Stimulated activated CD8-positive, alpha-beta memory T cell treated with anti-CD3 and anti-CD28 coated beads, Interleukin-4, amount 100 ng/mL, for 4 hours (primary cell): ENCODE measurements at places on chromosomes 1 and 21.

GRCh38 chr1:206455666-206456344 lies 14.5 kb upstream of the IKBKE start:
- DNase-seq, result no peak

- DNase-seq, result no peak
These were observed 59.4 kb upstream of the B3GALT5 start for GRCh38 chr21:39553331-39553730.

DNA sequence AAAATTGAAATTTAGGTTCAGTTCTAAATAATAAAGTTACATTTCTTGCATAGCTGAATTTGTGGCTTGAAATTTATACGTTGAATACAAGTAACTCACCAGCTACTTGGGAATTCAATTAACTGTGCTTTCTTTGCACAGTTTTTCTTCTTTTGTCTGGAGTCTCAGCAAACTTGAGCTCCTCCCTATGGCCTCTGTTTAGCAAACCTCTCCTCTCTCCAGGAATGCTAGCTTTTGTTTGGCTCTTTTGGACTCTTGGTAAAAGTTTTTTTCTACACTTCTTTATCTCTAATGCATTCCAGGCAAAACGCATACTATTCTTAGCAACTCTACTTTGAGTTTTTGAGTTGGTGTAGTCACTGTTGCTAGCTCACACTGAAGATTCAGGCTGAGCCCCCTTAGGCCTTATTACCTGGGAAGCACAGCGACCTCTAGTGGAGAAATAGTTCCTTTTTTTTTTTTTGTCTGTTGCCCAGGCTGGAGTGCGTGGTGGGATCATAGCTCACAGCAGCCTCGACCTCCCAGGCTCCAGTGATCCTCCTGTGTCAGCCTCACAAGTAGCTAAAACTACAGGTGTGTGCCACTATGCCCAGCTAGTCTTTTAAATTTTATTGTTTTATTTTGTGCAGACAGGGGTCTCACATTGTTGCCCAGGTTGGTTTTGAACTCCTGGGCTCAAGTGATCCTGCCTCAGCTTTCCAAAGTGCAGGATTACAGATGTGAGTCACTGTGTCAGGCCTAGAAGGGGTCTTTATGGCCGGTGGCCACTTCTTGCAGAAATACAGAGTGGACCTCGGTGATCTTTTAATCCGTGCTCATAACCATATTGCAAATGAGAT lies 61.7 kb downstream of the CASQ2 start:
- no peak for DNase-seq

GRCh38 chr1:22754106-22754768 lies 43.6 kb downstream of the EPHB2 start:
- DNase-seq, result no peak

- no peak for DNase-seq
These were observed 624.4 kb upstream of the PLXNA2 start for GRCh38 chr1:208868554-208868953.
